ENCODE measurements at places on chromosomes 2 and 18. TPM values are rescaled to one million over a fixed set of nuclear protein-coding genes. Genes with fewer than 3 reads are reported as not detected.

- DNase-seq = no peak
Observed at GRCh38 chr18:59985289-59985688, 85.5 kb downstream of the PMAIP1 start.

DNA sequence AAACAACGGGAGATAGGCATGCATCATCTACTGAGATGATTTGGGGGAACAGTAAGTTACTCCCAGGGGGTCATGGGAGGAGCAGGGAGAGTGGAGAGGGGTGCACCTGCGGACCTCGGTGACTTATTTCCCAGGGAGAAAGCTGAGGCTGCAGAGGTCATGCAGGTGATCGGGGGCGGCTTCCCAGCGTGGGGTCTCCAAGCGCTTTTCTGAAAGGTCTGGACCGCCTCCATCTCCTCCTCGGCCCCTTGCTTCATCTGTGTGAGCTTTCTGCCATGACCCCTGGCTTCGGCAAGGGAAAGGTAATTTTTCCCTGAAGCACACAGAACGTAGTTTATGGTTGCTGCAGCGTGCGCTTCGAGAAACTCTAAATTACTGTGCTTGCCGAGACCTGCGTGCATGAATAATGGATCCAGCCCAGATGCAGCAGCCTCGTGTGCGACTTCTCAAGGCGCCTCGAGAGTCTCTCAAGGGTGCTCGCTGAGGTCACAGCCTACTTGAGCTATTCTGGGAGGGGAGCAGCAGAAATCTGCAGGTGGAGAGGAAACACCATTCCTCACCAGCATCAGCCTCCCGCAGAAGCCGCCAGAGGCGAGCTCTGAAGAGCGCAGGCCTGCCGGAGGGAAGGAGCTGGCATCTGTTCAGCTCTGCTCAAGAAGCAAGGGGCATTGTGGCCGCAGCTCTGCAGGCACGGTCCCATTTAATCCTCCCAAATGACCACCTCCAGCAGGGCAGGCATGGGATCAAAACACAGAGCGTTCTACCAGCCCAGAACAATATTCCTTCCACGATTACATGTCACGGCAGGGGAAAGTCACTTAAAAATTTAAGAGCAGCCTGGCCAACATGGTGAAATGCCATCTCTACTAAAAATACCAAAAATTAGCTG, 308.4 kb upstream of the MYT1L start:
- DNase-seq = no peak

DNA sequence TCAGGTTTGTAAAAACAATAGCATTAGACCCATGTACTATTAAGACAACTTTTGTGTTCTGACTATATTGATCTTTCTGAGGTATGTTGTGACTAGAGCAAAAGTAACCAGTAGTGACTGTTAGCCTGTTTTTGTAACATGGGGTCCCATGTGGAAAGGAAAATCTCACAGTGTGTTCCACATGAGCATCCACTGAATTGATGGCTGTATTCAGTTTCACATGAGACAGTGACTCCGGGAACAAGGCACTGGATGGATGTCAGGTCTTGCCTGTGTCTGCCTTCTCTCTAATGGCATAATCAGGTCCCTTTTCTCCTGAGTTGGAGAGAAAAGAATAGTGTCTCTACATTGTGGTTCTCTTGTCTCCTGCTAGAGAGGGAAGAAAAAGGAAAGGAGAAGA, 27.5 kb downstream of the TMEM178A start:
- DNase-seq = no peak

- no peak for DNase-seq
Observed at GRCh38 chr2:46862514-46862913, 53.1 kb downstream of the MCFD2 start.

DNA sequence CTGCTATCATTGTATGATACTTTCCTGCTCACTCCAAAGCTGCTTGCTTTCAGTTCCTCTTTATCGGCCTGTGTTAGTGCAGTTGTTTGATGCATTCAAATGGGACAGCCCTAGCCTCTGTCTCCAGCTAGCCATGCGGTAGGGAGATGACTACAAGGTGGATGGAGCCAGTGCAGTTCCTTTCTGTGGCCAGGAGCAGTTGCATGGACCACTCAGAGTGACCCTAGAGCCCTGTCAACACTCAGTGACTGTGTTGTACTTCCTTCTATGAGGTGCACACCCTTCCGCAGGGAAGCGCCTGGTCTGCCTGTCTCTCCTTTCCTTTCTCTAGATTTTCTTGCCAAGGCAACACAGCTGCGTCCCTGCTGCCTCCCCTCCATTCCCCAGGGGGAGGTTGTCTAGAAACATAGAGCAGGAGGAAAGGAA, 33.8 kb downstream of the KCNS3 start:
- DNase-seq = no peak

- peak; percentile 39 for DNase-seq
Observed at GRCh38 chr2:9800975-9801726, 42.1 kb upstream of the TAF1B start.

GRCh38 chr2:29777161-29777560, 144.2 kb downstream of the ALK start:
- DNase-seq = no peak

- DNase-seq = peak; percentile 26
Observed at GRCh38 chr2:112465382-112465781, 16.6 kb upstream of the TTL start.

GRCh38 chr2:16039823-16040222, 99.5 kb downstream of the MYCN start:
- no peak for DNase-seq

CYP27C1 gene
- 0.41 TPM for total RNA-seq

GRCh38 chr18:4453874-4454536, 1.1 kb downstream of the DLGAP1 start:
- no peak for DNase-seq

GRCh38 chr2:24972315-24972961, 683 bp upstream of the DNAJC27 start:
- DNase-seq = peak; percentile 36

GRCh38 chr2:6926071-6926732, 9.0 kb downstream of the RNF144A start:
- no peak for DNase-seq

- peak; percentile 77 for DNase-seq
Observed at GRCh38 chr2:169839954-169840746, 12.9 kb downstream of the UBR3 start.

GRCh38 chr2:136118819-136119716, 1.1 kb upstream of the CXCR4 start:
- no peak for DNase-seq

ERICH2 gene
- total RNA-seq = not detected

TMEFF2 gene
- 4.7 TPM for total RNA-seq

DNA sequence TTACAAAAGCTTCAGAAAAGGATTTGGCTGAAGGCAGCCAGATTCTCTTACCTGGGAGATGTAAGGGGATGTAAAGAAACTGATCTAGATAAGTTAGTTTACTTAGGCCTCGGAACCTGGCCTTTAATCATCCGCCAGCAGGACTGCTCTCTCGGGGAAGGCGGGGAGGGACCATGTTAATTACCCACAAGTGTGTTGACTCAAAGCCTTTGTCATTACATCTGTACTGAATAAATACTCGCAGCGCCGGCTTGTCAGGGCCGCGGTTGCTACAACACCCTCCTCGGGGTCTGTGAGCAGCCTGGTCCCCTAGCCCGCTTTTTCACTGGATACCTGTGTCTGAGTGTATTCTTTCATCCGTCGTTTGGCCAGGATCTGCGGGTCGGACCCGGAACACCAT, 6.7 kb downstream of the CHMP3 start:
- no peak for DNase-seq

- peak; percentile 95 for DNase-seq
Observed at GRCh38 chr2:223414646-223415045, 187.5 kb downstream of the SCG2 start.

GAD1 gene
- not detected for total RNA-seq

DLX1 gene
- total RNA-seq = 0.41 TPM

DNA sequence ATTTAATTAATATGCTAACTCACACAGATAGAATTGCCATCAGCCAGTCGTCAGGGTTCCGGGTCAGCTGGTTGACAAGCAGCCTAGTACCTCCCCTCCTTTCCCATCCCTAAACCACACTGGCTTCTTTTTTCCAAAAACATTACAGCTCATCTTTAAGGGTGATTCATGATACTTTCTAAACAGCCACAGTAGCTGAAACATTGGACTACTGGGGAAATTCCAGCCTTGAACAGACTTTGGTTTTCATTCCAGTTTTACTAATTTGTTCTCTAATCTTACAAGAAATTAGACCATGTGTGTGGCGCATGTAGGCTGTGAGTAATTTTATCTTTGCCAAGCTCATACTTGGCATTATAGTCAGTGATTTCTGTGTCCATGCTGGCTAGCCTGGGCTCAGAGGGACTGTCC, 110.8 kb downstream of the FMNL2 start:
- peak; percentile 76 for DNase-seq

- DNase-seq = no peak
Observed at GRCh38 chr2:4356109-4356508, 652.7 kb downstream of the DCDC2C start.
